ENCODE measurements at places on chromosomes 7 and 10.

- DNase-seq: peak; percentile 98
Measured at GRCh38 chr7:142808802-142809583, 38.2 kb downstream of the PRSS2 start.

- DNase-seq: no peak
Measured at GRCh38 chr7:33678569-33679335, 226.6 kb upstream of the BMPER start.

- no peak for DNase-seq
Measured at GRCh38 chr10:130261306-130261705, 125.1 kb downstream of the GLRX3 start.

GRCh38 chr7:83873459-83873858 lies 224.5 kb upstream of the SEMA3E start:
- DNase-seq: no peak

- peak; percentile 7 for DNase-seq
Measured at GRCh38 chr10:5544216-5544805, 19.6 kb downstream of the CALML3 start.

- no peak for DNase-seq
Measured at GRCh38 chr10:23275355-23275754, 69.2 kb downstream of the C10orf67 start.

- no peak for DNase-seq
Measured at GRCh38 chr10:73857446-73857845, 16.9 kb downstream of the CAMK2G start.

- DNase-seq: peak; percentile 41
Measured at GRCh38 chr7:2209146-2209960, 23.4 kb downstream of the MAD1L1 start.

DNA sequence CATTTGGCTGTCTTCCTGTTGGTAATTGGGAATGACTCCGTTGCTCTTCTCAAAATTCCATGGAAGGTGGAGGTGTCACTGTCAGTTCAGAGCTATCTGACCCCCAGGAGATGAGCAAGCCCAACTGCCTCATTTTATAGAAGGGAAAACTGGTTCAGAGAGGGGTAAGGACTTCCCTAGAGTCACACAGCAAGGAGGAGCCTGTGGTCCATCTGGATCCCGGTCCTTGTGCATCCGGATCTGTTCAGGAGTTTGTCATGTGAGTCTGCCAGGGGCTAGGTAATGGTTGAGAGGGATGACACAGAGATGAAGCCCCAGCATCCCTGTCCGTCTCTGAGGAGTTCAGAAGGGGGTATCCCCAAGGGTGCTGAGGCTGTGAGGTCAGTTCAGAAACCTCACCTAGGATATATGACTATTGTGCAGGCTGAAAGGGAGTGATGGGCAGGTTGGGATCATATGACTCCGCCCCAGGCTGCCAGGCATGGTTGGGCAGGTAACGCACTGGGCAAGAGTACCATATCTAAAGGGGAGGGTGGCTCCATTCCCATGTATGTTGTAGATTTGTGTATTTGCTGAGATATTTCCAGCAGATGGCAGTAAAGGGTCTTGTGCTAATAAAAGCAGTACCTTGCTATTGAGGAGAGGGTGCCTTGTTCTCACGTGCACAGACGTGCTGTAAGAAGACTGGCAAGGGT lies 16.0 kb upstream of the SLC29A3 start:
- DNase-seq: no peak
